ENCODE measurements at places on chromosomes 1 and 21.
A peak's percentile ranks its signal among the peaks of the same experiment; 100 is the strongest.

DNA sequence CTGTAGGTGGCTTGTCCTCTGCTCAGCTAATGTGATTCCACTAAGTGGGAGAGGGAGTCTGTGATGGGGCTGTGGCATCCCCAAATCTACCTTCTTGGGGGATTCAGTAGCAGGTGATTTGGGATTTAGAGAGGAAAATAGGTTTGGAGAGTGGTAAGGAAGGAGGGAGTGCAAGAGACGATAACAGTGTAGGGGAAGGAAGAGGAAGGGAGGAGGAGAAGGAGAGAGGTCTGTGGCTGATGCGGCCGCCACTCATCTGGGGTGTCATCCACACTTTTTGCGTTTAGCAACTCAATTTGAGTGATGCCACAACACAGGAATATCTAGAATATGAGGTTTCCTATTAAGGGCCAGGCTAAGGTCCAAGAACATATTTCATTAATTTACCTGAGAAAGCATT is 23.8 kb upstream of the PCP4 start:
- H3K4me1 ChIP-seq: no peaks in the 10 kb centered on the region
- no peak overlapping the region for H3K27ac ChIP-seq
- no peaks in the 10 kb centered on the region for H3K27me3 ChIP-seq
- no peak for DNase-seq
- no peaks in the 10 kb centered on the region for H3K36me3 ChIP-seq
- no peak overlapping the region for H3K4me3 ChIP-seq

DNA sequence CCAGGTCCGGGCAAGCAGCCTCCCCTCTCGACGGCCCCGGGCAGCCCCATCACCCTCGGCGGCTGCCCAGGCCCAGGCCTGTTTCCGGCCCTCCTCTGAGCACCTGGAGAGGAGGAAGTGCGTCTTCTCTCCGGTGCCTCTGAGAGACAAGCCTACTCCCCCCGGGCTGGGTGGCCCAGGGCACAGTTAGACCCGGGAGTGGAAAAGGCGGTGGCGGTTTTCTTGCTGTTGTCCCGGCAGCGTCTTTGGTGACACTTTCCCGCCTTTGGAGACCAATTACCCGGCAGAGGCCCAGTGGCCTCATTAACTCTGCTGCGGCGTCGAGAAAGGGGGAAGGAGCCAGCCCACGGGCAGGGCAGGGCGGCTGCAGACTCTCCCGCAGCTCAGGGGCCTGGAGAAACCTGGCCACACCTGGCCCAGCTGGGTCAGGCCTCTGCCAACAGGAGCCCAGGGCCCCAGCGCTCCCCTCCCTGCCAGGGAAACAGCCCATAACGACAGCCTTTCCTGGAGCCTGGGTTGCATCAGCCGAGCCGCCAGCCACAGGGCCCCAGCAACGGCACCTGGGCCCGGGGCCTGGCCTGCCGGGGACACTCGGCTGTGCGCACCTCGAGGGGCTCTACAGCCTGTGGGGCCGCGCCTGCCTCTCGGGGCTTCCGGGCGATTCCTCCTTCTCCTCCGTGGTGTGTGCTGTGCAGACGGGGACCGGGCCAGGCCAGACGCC is 28.4 kb upstream of the C1orf159 start:
- H3K36me3 ChIP-seq: no peaks in the 10 kb centered on the region
- H3K27me3 ChIP-seq: no peaks in the 10 kb centered on the region

DNA sequence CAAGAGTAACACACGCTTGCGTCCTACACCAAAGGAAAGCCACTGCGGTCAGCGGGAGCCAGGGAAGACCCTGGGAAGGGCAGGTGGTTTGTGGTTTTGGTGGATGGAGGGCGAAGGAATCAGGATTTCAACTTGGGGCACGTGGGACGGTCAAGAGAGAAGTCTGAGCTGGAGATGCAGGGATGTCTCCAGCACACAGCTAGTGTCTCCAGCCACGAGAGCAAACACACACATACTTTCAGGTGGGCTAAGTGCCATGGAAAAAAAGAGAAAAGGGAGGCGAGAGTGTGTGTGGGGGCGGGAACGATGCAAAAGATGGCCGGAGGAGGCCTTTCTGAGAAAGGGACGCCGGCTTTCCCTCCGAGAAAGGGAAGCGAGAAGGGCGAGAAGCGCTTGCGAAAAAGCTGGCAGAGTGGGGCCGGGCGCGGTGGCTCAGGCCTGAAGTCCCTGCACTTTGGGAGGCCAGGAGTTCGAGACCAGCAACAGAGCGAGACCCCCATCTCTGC is 1.4 kb upstream of the SRRM1 start:
- H3K27ac ChIP-seq: peak overlapping the region; percentile 99
- no peaks in the 10 kb centered on the region for H3K27me3 ChIP-seq
- peak overlapping the region; percentile 76 for H3K4me3 ChIP-seq
- no peak for DNase-seq
- H3K4me1 ChIP-seq: peaks cover 21% of the 10 kb centered on the region

- H3K4me1 ChIP-seq: peaks cover 2% of the 10 kb centered on the region
- H3K36me3 ChIP-seq: peaks cover 32% of the 10 kb centered on the region
- DNase-seq: no peak
Measured at GRCh38 chr1:45335855-45336324, 4.1 kb upstream of the TOE1 start.

GRCh38 chr1:186152227-186152619 is 222.8 kb downstream of the TPR start:
- peaks cover 34% of the 10 kb centered on the region for H3K4me1 ChIP-seq
- no peaks in the 10 kb centered on the region for H3K27me3 ChIP-seq
- no peak overlapping the region for H3K4me3 ChIP-seq
- no peak for DNase-seq
- peaks cover 4% of the 10 kb centered on the region for H3K36me3 ChIP-seq

DNA sequence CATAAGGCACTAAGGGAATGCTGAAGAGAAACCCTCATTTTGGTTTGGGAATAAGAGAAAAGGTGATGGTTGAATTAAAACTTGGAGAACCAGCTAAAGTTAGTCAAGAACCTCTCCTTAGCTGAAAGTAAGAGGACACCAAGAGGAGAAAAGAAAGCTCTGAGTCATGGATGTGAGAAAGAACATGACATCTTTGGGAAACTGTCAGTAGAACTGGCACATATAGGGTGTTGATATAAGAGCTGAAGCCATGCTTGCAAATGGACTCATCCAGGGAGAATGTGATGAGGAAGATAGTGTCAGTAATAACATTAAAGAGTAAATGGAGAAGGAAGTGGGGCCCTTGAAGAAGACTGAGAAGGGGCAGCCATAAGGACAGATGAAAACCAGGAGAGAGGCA is 54.3 kb downstream of the LRRC8C start:
- H3K4me3 ChIP-seq: no peak overlapping the region
- no peak overlapping the region for H3K27ac ChIP-seq
- H3K4me1 ChIP-seq: no peaks in the 10 kb centered on the region
- no peak for DNase-seq
- H3K36me3 ChIP-seq: no peaks in the 10 kb centered on the region

DNA sequence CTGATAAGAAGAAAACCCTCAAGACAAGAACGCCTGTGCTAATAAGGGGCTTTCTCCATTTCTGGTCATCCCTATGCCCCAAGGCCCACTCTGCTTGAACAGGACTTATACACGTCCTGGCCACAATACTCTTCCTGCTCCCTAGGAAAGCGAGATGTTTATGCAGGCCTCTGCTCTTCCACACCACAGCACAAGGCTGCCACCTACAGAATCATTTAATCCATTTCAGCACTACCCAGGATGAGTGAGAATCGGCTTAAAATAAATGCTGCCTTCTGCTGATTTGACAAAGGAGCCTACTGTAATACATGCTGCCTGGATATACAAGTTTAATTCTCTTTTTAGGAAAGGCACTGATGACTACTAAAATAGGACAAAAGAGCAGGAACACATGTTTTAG is 29.4 kb downstream of the FRRS1 start:
- no peaks in the 10 kb centered on the region for H3K4me1 ChIP-seq
- H3K27me3 ChIP-seq: no peaks in the 10 kb centered on the region
- no peak overlapping the region for H3K27ac ChIP-seq
- no peak overlapping the region for H3K4me3 ChIP-seq
- H3K36me3 ChIP-seq: peaks cover 4% of the 10 kb centered on the region
- no peak for DNase-seq
